Right lung (tissue), 10 donors: ENCODE measurements at places on chromosomes 7 and 10. TPM values are rescaled to one million over a fixed set of nuclear protein-coding genes. Genes with fewer than 3 reads are reported as not detected.

PALD1 gene
- 33.6 TPM for polyA plus RNA-seq

DNA sequence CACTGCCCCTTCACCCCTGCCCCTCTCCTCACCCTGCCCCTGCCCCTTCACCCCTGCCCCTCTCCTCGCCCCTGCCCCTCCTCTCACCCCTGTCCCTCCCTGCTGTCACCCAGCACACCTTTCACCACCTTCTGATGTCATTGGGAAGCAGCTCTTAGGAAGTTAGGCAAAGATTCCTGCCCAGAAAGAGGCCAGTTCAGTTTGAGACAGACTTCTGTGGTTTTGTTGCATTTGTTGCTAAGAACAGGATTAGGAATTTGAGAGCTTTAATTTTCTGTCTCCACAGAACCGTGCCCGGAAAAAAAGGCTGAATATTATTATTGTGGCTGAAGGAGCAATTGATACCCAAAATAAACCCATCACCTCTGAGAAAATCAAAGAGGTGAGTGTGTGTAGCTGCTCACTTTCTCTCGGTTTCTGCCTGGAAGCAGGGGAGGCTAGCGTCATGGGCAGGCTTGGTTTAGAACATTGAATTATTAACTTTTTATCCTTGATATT lies 39.6 kb downstream of the PFKP start:
- DNase-seq: no peak

DNA sequence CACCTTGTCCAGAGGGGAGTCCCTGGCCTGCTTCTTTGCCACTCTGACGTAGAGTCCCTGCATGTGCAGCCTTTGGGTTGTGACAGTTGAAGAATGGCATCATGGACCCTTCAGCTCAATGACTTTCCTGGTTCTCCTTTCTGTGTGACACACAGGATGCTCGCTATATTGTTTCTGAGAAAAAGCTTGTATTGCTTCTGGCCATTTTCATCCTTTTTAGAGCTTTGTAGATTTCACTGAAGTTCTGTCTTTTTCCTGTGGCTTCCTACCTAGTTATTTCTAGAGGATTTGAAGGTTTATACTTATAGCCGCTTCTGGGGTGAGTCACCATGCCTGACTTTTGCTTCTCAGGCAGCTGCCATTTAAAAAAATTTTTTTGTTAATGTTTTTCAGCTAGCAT lies 27.0 kb downstream of the SND1 start:
- no peak for DNase-seq

GRCh38 chr7:14786314-14786895 lies 116.1 kb downstream of the DGKB start:
- DNase-seq: no peak

DNA sequence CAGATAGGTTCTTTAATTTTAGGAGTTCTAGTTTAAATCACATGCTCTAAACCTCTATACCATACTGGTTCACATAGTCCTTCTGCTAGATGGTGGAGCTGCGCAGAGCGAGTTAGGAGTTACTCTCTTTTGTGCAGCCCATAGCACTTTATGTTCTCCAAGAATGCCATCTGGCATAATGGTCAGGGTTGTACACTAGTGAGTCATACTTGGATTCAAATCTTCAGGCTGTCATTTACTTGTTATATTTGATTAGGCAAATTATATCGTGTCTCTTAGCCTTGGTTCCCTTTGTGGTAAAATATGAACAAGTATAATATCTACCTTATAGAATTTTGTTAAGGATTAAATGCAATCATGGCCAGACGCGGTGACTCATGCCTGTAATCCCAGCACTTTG lies 1078.3 kb downstream of the NRG3 start:
- no peak for DNase-seq

DNA sequence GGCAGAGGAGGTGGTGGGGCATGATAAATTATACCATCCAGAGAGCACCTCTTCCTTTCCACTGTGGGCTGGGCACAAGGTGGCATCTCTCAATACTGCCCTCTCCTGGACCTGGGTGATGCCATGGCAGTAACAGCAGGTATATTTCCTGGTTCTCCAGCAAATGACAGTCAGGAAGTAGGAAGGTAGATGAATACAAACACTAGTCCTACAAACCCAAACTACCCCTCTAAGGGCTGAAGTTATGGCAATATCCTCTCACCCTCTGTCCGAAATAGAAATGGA lies 1004.9 kb downstream of the KCNMA1 start:
- DNase-seq: no peak

DNA sequence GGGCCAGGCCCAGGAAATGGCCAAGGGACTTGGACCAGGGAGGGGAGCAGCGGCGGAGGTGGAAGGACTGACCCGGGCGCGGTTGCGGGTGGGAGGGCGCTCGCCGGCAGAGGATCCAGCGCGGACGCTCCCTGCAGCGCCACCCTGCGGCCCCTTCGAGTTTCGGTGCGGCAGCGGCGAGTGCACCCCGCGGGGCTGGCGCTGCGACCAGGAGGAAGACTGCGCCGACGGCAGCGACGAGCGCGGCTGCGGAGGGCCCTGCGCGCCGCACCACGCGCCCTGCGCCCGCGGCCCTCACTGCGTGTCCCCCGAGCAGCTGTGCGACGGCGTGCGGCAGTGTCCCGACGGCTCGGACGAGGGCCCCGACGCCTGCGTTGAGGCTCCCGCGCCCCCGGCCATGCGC lies 16.8 kb upstream of the ZNF467 start:
- no peak for DNase-seq

GRCh38 chr10:100158044-100158805 lies 27.6 kb downstream of the ERLIN1 start:
- no peak for DNase-seq

GRCh38 chr10:64394744-64395143 lies 873.5 kb downstream of the REEP3 start:
- DNase-seq: no peak

DNA sequence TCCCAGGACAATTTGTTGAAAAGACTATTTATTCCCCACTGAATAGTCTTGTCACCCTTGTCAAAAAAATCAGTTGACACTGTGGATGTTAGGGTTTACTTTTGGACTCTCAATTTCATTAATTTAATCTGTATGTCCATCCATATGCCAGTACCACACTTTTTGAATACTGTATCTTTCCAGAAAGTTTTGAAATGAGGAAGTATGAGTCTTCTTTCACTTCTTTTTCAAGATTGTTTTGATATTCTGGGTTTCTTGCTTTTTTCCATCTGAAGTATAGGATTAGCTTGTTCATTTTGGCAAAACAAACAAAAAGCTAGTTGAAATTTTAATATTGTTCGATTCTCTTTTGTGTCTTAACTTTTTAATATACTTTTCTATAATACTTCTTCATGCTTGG lies 21.7 kb downstream of the KLHDC10 start:
- DNase-seq: no peak

DNA sequence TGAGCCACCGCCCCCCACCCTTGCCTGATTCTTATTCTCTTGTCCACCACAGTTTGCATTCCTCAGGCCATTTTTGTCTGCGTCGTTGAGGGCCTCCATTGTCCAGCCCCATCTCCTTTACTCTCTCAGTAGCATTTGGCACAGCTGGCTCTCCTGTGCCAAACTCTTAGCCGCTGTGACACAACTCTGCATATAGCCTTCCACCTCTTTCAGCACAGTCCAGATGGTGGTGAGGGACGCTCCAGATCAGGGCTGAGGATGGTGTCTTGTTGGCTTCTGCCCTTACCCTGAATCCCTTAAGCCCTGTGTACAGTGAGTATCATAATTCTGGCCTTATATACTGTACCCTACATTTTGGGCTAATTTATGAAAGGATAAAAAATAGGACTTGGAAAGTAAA lies 45.6 kb downstream of the BMPR1A start:
- no peak for DNase-seq

DNA sequence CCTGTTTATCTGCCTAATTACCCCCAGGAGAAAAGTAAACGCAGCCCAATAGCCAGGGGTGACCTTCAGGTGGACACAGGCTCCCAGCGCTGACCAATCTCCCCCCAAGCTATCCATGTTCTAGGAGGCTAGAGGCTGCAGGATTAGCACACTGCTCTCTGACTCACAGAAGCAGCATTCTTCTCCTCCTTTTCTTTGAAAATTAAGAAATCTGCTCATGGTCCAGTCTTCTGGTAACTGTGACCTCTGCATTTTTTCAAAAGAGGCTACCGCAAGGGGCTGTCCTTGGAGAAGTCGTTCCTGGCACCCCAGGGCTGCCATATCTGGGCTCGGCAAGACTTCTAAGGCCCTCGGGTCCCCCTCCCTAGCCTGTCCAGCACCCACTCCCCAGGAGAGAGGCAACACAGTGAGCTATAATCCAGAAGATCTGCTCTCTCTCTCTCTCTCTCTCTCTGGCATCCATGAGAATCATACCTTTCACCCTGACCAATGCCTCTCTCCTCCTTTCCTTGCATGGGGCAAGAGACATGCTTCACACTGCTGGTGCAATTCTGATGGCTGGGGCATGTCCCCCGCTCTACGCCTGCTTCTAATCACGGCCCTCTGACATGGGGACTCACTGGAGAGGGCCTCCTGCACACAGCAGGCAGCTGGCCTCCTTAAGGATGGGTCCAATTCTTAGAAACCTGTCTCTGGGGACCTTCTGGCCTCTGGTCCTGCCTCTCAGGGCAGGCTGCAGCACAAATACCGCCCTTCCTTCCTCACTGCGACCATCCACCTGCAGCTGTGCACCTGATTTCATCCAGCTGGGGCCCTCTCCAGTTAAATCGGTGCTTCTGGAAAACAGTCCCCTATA lies 27.3 kb downstream of the ANXA11 start:
- no peak for DNase-seq
